Nephron progenitor cell (in vitro differentiated cells): ENCODE measurements at places on chromosomes 16 and 17.
A peak's percentile ranks its signal among the peaks of the same experiment; 100 is the strongest.

- DNase-seq: peak; percentile 47
Measured at GRCh38 chr16:47886631-47887415, 269.0 kb downstream of the ABCC12 start.

- no peak for DNase-seq
Measured at GRCh38 chr17:27631411-27631760, 398 bp downstream of the LGALS9 start.

DNA sequence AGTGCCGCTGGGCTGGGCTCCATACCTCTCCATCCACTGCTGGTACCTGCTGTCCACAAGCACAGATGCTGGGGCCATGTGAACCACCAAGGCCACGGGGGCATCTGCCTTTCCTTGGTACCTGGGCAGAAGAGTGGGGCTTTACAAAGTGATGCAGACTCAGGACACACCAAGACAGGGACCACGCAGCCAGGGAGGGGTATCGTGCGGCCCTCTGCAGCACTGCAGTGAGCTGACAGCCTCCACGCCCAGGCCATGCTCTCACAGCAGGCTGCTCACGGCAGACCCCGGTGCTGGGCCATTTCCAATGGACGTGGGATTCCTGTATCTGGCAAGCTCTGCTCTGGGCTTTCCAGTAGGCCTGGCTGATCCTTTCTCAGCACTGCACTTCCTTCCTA is 14.4 kb downstream of the ELAC2 start:
- no peak for DNase-seq

DNA sequence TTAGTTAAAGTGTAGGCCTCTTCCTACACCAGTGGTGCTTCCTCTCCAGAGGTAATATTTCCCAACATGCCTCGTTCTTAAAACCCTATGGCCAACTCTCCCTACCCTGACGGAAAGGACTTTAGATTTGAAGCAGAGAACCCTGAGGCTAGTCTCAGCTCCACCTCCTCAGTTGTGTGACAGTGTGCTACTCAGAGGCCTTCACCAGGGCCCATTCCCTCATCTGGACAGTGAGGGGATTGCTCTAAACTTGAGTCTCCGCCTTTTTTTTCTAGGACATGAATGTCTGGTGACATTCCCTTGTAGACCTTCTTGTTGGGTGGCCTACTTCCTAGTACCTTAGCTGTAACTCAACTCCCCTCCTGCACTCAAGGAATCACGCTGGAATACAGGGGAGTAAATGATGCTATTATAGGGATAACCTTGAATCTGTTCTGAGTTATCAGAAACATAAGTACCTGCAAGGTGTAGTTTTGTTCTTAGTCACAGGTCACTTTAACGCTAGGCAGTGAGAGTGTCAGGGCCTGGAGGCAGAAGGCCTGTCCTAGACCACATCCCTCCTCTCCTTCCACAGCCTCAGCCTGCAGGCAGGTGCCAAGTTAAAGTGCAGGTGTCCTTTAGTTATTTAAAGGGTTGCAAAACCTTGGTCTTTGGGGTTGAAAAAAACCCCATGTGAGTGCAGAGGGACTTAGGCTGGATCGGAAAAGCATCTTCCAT is 26.9 kb downstream of the LDHD start:
- no peak for DNase-seq

DNA sequence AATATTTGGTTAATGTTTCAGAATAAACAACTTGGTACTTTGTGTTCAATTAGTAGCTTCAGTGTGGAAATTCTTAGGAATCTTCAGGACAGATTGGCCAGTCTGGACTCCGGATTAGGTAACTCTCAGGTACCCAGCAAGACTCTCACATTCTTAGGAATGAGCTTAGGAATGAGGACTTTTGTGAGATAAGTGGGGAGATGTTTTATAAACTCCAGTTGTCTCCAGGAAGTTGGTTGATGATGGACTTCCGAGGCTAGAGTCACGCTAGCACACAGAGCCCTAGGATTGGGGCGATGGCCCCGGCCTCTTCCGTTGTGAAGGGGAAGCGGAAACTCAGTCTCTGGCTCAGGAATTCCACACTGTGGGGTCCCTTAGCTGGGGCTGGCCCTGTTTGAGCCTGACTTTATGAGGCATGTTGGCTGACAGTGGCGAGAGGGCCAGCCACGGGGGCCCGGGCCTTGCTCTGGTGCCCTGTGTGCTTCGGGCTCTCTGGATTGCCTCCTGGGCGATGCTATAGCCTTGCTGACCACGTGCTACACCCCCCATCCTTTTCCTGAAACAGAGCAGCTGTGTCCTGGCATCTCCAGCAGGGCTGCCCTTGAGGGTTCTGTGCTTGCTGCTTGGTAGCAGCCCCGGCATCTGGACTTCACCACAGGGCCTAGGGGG is 32.4 kb downstream of the RAB11FIP3 start:
- DNase-seq: no peak

DNA sequence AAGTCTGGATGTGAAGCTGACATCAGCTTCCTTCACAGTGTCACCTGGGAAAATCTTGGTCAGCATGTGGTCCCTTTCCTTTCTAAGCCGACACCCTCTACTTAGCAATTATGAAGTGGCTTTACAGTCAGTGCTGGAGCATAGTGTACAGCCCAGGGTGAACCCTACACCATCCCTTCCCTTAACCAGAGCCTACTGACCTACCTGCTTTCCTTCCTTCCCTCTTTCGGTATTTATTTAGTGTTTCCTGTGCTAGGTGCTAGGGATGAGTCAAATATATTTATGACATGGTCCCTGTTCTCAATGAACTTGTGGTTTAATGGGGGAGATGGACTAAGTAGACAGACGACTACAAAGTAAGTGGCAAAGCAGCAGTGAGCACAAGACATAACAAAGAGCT is 77.5 kb downstream of the CDK5R1 start:
- DNase-seq: no peak

DNA sequence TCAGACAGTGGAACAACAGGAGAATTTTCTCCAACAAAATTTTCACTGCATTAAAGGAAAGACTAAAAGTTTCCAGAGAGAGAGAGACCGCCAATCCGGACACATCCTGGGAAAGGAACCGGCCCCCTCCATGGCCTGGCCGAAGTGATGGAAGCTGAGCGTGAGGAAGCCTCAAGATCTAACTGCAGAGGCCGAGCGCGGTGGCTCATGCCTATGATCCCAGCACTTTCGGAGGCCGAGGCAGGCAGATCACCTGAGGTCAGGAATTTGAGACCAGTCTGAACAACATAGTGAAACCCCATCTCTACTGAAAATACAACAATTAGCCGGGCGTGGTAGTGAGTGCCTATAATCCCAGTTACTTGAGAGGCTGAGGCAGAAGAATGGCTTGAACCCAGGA is 3.9 kb downstream of the CTRB2 start:
- no peak for DNase-seq

GRCh38 chr16:4958510-4959438 is 644 bp downstream of the SEC14L5 start:
- DNase-seq: no peak

- no peak for DNase-seq
Measured at GRCh38 chr16:86872833-86873232, 294.5 kb downstream of the FOXL1 start.

DNA sequence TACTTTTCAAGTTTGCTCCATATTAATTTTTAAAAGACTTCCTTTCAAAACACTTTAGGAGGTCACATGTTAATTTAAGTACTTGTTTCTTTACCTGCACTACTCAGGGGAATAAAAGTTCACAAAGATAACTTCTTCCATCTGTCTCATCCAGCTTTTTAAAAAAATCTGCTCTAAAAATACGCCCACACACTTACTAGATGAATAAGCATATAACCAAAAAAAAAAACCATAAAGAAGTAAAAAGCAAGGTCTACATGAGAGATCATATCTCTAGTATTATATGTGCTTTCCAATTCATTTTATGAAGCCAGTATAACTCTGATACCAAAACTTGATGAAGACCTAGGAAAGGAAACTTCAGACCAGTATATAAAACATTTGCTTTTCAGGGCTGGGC is 17.2 kb downstream of the SKAP1 start:
- DNase-seq: no peak

GRCh38 chr17:78375401-78376151 is 2.9 kb upstream of the PGS1 start:
- no peak for DNase-seq

- peak; percentile 27 for DNase-seq
Measured at GRCh38 chr17:39752241-39752881, 14.6 kb downstream of the GRB7 start.

DNA sequence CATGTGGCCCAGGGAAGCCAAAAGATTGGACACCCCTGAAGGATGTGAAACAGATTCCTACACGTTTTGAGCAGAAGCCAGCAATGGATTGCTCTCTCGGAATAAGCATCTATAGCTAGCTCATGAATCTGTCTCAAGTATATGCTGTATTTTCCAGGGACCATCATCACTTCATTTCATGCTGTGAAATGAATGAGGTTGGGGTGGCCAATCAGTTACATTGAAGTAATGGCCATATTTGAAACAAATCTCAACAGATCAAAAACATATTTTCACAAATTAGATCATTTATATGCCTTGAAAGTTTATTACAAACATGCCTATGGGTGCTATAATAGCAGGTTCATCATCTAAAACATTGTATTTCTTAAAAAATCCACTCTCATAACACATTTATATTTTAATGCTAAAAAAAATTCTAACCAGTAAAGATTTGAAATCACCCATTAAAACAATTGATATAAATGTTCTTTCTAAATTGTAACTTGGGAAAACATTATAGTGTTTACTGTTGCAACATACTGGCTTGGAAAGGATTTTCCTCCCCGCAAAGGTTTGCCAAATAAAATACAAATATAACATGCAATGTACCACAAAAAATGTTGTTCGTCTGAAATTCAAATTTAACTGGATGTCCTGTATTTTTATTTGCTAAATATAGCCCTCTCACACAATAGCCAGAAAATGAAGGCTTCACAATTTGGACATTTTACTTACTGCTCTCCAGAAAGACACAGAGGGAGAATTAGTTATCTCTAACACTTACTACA is 743.6 kb downstream of the KCNJ2 start:
- no peak for DNase-seq

- DNase-seq: no peak
Measured at GRCh38 chr17:290121-290521, 62.5 kb downstream of the RPH3AL start.

GRCh38 chr16:1363501-1364041 is 11.8 kb downstream of the GNPTG start:
- peak; percentile 75 for DNase-seq

GRCh38 chr16:86786338-86786737 is 208.0 kb downstream of the FOXL1 start:
- no peak for DNase-seq

DNA sequence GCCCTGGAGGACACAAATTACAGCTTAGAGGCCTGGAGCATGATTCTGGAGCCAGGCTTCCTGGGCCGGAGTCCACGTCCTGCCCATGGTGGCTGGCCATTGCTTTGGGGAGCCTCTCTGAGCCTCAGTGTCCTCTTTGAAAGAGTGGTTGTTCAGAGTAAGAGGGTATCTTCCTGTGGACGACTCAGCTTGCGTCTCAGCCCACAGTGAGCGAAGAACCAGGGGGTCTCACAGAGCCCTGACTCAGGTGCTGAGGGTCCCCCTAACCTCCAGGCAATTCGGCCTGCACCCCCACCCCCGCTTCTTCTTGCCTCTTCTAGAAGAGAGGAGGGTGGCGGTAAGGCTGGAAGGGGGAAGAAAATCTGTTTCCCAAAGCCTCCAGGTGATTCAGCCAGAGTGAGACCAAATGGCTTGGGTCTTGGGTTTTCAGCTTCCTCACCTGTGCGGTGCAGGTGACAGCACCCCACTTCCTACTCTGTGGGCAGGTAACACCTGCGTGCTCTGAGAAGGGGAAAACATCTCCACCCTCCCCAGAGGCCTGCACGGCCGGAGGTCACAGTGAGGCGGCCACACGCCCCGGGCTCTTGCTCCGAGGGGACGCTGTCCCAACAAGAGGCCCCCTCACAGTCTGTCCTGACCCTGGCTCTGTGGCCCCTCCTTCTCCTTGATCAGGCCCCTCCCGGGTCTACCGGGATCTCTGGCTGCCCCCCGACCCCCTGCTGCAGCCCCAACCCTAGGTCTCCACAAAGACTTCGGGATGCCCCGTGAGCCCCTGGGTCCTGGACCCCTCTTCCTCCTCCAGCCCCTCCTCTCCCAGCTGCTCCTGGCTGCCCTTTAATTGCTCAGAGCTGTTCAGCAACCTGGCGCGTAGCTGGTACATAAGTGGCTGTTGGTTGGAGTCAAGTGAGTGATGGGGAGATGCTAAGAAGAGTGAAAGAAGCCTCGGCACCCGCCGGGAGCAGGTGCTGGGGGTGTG is 119.2 kb downstream of the METRNL start:
- no peak for DNase-seq

GRCh38 chr17:77464988-77465357 is 324.2 kb downstream of the SEC14L1 start:
- DNase-seq: no peak

DNA sequence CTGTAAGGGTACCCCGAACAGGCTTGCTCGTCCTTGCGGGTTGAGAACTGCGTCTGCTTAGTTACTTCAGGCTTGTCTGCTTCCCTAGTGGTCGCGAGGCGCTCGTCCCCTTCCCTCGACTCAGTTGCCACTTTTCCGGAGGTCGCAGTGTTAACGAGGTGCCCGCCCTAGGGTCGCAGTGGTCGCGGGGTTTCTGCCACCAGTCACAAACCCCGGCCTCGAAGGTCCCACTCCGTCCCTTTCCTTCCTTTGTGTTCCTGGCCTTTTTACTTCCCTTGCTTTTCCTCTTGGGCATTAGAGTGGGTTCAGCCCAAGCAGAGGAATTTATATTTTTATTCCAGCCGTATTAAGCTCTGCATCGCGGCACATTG is 299 bp downstream of the NUP85 start:
- DNase-seq: no peak

- no peak for DNase-seq
Measured at GRCh38 chr16:66639091-66639885, 34.8 kb downstream of the CMTM3 start.

DNA sequence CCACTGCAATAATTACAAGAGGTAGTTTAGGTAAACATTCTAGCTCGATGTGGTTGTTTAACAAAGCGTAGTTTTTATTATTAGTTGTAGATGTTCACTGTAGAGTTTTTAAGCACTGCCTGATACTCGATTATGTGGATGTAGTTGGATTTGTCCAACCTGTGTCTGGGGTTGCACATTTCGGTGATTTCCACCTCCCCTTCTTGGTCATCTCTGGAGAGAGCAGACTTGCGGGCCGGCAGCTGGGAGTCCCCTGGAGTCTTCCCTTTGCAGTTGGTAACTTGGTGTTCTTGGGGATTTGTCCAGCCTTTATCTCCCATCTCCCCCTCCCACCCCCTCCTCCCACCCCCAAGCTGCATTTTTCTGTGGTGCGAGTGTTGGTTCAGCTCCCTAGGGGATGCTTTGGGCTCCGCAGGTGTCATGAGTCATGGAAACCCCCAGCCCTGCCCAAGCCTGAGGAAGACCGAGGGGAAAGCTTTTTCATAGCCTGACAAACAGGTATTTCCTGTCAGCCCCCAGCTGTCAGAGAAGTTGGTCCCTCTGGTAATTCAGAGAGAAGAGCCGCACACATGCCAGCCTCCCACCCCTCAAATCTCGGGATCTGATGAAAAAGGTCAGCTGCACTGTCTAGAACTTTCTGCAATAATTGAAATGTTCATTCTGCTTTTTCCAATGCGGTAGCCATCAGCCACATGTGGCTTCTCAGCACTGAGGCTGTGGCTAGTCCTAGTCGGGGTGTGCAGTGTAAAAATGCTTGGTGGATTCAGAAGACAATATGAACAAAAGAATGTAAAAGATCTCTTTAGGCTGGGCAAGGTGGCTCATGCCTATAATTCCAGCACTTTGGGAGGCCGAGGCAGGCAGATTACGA is 50.3 kb downstream of the KSR1 start:
- no peak for DNase-seq

GRCh38 chr17:78316115-78316866 is 43.6 kb downstream of the SOCS3 start:
- DNase-seq: no peak

- DNase-seq: peak; percentile 23
Measured at GRCh38 chr17:56679115-56679776, 85.7 kb downstream of the NOG start.
